ENCODE measurements at places on chromosomes 2 and 18.

DNA sequence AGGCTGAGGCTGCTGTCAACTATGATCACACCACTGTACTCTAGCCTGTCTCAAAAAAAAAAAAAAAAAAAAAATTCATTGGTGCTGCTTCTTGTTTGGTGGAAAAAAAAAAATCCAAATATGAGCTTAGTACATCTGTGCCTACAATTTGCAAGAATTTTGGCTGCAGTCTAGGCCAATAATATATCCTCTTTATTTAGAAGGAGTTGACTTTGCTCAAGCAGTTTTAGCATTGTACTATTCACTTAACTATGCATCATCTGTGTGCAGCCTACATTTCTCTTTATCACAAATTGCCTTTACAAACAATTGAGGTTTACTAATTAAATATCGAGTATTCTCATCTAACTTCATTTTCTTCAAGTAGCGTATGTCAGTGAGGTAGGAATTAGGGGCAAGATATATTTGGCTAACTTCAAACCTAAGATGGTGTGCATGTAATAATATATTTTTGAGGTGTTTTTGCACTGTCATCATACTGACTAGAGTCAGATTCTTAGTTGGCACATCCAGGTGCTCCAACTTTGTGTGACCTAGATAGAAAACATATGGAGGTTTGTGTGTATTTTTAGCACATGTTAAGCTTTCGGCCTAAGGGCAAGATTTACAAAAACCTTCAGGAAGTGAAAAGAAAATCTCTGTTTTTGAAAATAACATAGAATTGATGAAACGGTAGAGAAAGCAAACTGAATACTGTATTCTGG lies 51.8 kb downstream of the PMS1 start:
- no peak for DNase-seq

DNA sequence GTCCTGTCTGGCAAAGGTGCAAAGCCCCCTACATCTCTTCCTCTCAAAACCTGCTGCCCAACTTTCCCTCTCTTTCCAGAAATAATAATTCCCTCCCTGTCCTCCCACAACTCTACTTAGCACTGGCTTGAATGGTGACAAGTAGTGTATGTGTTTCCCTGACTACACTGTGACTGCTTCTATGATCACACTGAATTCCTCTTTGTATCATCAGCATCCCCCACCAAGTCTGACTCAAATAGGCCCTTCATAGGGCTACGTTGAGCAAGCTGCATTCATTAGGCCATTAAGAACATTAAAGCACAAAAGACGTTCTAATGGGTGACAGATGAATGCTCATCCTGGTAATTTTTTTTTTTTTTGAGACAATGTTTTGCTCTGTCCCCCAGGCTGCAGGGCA lies 13.7 kb upstream of the ST3GAL5 start:
- no peak for DNase-seq

DNA sequence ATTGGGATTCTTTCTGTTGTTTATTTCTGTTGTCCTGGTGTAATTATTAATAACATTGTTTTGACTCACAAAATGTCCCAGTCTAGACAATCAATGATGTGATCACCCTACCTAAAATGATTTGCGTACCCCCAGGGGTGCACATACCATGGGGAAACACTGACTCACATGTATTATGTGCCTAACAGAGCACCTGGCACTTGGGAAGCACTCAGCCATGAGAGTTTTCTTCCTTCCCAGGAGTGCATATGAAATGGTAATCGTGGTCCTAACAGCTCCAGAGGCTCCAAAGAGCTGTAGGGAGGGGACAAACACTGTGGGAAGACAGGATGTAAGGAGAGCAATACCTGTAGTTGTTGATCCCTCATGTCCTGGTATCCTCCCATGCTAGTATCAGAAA lies 187.8 kb upstream of the ERBB4 start:
- DNase-seq = no peak

DNA sequence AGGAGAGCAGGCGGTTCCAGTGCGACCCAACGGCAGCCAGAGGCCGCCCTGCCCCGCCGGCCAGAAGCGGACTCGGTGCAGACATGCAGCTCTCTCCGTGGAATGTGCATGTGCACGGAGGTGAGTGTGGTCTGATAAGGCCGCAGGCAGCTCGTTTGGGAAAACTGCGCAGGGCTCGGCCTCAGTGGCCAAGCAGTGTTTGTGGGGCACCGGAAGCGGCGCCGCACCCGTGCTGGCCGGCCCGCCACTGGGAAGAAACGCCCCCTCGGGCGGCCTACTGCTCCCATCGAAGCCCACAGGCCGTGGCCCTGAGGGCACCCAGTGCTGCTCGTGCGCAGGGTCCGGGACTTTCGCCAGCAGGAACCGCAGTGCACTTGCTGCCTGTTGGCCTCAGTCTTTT lies 25.2 kb downstream of the PRELID3A start:
- no peak for DNase-seq

DNA sequence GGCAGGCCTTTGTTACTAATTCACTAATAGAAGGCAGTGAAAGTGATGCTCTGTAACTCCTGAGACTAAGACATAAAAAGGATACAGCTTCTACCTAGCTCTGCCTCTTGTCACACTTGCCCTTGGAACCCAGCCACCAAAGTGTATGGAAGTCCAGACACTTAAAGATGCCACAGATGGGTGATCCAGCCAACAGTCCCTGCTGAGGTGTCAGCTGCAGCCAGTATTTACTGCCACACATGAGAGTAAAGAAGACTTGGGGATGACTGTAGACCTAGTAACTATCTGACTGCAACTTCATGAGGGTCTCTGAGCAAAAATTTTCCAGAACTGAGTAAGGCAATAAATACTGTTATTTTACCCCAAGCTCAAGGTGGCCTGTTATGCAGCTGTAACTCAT lies 8.8 kb downstream of the IMMT start:
- DNase-seq = no peak

GRCh38 chr18:77671456-77672167 lies 422.0 kb downstream of the GALR1 start:
- no peak for DNase-seq

- no peak for DNase-seq
These were observed 260.4 kb downstream of the ZNF516 start for GRCh38 chr18:76234676-76235060.

DNA sequence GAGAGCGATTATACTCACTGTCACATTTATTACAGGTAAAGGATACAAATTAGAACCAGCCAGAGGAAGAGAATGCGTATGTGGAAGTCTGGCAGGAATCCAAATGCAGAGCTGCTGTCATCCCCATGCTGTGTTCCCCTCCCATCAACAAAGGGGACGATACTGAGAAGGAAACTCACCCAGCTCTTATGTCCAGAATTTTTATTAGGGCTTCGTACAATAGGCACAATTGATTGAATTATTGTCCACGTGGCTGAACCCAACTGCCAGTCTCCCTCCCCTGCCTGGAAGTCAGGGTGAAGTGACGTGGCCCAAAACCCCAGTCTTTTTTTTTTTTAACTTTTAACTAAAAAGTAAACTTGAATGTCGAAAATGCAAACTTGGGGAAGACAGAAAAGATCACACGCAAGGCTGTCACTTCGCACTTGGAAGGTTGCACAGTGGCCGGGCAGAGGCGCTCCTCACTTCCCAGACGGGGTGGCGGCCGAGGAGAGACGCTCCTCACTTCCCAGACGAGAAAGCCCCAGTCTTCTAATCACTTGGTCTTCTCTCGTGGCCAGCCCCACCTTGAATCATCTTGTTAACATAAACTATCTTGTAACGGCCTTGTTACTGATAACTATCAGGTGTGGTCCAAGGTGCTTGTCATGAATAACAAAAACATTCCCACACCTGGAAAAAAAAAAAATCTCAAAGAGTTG lies 40.0 kb upstream of the ITSN2 start:
- no peak for DNase-seq

GRCh38 chr2:129252781-129253460 lies 726.5 kb upstream of the RAB6C start:
- no peak for DNase-seq

- DNase-seq = no peak
These were observed 42.9 kb downstream of the RBKS start for GRCh38 chr2:27847333-27847732.

DNA sequence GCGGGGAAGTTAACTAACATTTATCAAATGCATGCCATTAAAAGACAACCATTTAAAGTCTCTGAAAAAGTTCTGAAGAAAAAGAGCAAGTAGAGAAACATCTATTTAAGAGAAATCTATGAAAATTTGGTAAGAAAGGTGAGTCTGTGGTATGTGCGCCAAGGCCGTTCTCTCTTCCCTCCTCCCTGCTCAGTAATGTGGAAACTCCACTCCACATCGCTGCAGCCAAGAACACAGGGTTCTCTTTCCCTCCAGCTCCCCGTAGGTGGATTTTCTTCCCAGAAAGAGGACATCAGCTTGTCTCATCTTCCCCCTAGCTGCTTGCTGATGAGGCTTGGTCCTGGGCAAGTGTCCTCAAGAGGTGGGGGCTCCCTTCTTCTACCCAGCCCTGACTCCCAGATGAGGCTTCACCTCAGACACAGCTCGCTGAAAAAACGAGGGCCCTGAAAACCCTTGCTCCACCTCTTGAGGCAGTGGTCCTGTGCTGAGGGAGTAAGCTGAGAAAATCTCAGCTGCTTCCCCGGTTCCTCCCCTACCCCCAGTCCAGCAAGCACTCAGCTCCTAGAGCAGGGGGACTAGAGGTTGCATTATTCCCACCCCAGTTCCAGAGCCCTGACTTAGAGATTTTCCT lies 45.8 kb upstream of the PTPRM start:
- no peak for DNase-seq

DNA sequence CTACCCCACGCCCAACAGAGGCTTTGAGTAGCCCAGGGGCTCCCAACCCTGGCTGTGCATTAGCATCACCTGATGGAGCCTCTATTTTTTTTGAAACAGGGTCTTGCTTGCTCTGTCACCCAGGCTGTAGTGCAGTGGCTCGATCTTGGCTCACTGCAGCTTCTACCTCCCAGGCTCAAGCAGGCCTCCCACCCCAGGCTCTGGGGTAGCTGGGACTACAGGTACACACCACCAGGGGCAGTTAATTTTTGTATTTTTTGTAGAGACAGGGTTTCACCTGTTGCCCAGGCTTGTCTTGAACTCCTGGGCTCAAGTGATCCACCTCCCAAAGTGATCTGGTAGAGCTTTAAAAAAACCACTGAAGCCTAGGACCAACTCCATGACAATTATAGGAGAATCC lies 394.8 kb upstream of the ATP5MC3 start:
- DNase-seq = no peak

- DNase-seq = no peak
These were observed 7.1 kb upstream of the NAPG start for GRCh38 chr18:10518595-10519255.

GRCh38 chr2:159187106-159187505 lies 99.4 kb downstream of the WDSUB1 start:
- DNase-seq = no peak

DNA sequence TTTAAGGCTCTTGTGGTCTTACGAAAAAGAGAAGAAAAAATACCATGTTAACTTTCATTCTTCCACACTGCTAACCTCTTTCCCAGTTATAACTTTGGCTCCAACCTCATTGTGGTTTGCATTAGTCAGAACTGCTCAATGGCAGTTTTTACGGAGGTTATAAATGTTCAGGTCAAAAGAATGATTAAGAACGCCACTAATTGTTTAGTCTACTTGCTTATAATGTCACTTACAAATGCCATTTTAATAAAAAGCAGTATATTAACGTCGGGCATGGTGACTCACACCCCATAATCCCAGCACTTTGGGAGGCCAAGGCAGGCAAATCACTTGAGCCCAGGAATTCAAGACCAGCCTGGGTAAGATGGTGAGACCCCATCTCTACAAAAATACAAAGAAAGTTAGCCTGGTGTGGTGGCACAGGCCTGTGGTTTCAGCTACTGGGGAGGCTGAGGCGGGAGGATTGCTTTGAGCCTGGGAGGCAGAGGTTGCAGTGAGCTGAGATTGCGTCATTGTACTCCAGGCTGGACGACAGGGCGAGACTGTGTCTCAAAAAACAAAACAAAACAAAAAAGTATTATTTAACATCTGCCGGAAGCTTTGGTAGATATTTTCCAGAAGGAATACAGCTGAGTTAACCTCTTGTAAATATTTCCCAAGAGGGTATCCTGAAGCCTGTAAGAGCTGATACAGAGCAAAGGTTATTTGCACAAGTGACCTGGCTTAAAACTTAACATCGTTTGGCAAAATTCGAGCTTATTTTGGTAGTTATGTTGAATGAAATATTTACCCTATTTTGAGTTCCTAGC lies 5.1 kb downstream of the AGPS start:
- no peak for DNase-seq

DNA sequence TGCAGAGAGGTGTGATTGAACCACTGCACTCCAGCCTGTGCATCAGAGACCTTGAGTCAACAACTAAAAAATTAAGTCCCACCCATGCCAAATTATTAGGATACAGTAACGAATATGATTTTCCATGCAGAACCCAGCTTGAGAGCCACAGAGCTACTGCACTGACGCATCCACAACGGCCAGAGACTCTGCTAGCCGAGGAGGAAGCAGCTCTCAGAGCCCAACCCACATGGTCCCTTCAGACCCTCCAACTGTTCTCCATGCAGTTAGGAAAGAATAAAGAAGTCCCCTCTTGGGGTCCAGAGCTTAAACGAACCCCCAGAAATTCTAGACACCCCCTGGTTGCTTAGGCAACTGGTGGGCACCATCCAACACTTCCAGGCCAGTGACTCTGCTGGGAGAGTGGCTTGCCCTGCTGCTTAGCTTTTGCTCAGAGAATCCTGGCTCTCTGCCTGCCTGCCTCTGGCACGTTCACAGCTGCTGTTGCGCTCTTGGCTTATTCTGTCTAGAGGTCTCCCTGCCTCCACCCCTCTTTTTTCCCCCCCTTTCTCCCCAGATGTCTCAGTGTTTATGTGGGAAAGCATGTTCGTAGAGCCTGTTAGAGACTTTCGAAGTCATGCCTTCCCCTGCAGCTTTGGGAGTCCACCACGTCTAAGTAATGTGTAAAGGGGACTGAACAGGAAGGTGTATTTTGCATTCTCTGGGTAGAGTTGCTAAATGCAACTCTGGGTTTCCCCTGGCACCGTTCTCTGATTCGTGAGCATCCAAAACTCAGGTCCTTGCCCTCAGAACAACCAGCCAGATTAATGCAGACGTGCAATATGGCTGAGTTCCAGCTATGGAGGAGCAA lies 26.0 kb upstream of the SP3 start:
- no peak for DNase-seq

GRCh38 chr2:102806250-102806837 lies 44.5 kb downstream of the TMEM182 start:
- DNase-seq = peak; percentile 86

DNA sequence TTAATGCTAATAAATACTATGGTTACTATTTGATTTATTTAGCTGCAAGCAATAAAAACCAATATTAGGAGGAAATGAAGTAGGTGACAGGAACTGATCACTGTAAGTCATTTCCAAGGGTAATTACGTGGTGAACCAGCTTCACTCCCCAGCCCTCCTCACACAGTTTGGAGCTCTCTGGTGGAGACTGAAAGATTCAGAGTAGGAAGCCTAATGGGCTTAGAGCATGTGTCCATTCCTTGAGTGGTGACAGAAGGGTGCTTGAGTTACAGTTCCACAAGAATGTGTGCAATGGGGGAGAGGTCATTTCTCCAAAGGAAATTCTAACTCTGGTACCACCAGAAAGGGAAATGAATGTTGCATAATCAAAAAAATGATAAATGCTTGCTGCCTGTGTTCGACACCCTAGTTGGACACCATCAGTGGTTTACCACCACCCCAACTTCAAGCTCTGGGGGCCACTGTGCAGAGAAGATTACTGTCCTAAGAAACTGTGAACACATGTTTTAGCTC lies 285.1 kb upstream of the MMADHC start:
- no peak for DNase-seq

GRCh38 chr2:110197452-110197851 lies 7.4 kb downstream of the NPHP1 start:
- no peak for DNase-seq
